ENCODE measurements at places on chromosomes 1 and 21.

GRCh38 chr1:237812061-237812460, 78.7 kb downstream of the ZP4 start:
- no peaks in the 10 kb centered on the region for H3K27me3 ChIP-seq
- H3K36me3 ChIP-seq, result no peaks in the 10 kb centered on the region
- no peak overlapping the region for H3K27ac ChIP-seq
- DNase-seq, result no peak

GRCh38 chr1:46070164-46070814, 62.1 kb downstream of the PIK3R3 start:
- no peak overlapping the region for H3K4me3 ChIP-seq
- no peaks in the 10 kb centered on the region for H3K27me3 ChIP-seq
- H3K27ac ChIP-seq, result peak overlapping the region; percentile 6
- H3K36me3 ChIP-seq, result peaks cover 3% of the 10 kb centered on the region

DNA sequence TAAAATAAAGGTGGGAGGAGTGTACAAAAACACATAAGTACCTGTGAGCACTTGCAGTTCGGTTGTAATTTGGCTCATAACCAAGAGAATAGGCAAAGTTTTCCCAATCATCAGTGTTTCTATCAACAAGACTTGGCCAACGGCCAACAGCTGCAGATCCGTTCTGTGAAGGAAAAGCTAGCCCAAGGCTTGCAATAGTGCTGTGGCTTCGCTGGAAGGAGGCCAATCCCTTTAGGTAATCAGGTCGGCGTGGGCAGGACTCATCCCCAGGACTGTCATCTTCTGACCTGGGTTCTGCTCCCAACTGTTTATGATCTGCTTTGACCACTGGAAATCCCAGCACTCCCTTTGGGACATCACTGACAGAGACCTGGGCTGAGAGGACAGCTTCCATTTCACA, 107.8 kb downstream of the LYST start:
- no peaks in the 10 kb centered on the region for H3K27me3 ChIP-seq
- no peak for DNase-seq
- no peaks in the 10 kb centered on the region for H3K36me3 ChIP-seq
- H3K4me1 ChIP-seq, result no peaks in the 10 kb centered on the region
- no peak overlapping the region for H3K27ac ChIP-seq
- no peak overlapping the region for H3K4me3 ChIP-seq

- no peaks in the 10 kb centered on the region for H3K36me3 ChIP-seq
- H3K27me3 ChIP-seq, result no peaks in the 10 kb centered on the region
- no peak overlapping the region for H3K27ac ChIP-seq
- no peak overlapping the region for H3K4me3 ChIP-seq
Observed at GRCh38 chr1:68745011-68745410, 248.1 kb upstream of the DEPDC1 start.

- H3K36me3 ChIP-seq, result peaks cover 42% of the 10 kb centered on the region
- DNase-seq, result no peak
- H3K27ac ChIP-seq, result no peak overlapping the region
- no peak overlapping the region for H3K4me3 ChIP-seq
- no peaks in the 10 kb centered on the region for H3K27me3 ChIP-seq
Observed at GRCh38 chr1:109928591-109929111, 18.0 kb downstream of the CSF1 start.

- DNase-seq, result no peak
- no peak overlapping the region for H3K27ac ChIP-seq
Observed at GRCh38 chr1:112342558-112342957, 53.5 kb upstream of the CTTNBP2NL start.

- H3K27ac ChIP-seq, result no peak overlapping the region
- peaks cover 3% of the 10 kb centered on the region for H3K4me1 ChIP-seq
- no peaks in the 10 kb centered on the region for H3K36me3 ChIP-seq
- no peak for DNase-seq
- H3K4me3 ChIP-seq, result no peak overlapping the region
- no peaks in the 10 kb centered on the region for H3K27me3 ChIP-seq
Observed at GRCh38 chr1:182279724-182280503, 111.7 kb downstream of the GLUL start.

DNA sequence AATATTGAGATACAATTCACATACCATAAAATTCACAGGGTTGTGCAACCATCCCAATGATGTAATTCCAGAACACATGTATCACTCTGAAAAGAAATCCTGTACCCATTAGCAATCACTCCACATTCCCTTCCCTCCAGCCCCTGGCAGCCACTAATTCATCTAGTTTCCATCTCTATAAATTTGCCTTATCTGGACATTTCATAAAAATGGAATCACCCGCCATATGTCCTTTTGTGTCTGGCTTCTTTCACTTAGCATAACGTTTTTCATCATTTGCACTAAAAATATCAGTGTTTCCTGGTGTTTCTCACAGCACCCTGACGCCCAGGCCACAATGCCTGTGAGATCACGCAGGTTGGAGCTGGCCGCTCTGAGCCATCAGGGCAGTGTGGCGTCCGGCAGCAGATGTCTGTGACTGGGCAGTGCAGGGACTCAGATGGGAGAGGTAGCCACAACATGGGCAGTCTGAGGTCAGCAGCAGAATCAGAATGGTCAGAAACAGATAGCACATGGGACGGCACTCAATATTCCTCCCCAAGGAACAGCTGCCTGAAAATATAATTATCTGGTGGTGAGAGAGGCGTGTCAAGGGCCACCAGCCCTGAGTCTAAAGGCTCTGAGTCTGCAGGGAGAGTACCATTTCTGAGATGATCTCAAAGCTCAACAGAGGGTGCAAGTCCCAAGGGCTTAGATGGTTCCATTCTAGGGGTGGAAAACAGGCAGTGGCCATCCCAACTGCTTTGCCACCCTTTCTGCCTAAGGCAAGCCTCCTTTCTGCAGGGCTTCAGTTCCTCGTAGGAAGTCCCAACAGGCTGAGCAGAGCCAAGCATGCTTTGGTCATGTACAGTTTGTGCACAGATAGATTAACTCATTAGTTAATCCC, 129.4 kb upstream of the EDN2 start:
- no peak overlapping the region for H3K27ac ChIP-seq
- H3K36me3 ChIP-seq, result no peaks in the 10 kb centered on the region
- peaks cover 55% of the 10 kb centered on the region for H3K27me3 ChIP-seq
- H3K4me3 ChIP-seq, result no peak overlapping the region
- DNase-seq, result no peak

DNA sequence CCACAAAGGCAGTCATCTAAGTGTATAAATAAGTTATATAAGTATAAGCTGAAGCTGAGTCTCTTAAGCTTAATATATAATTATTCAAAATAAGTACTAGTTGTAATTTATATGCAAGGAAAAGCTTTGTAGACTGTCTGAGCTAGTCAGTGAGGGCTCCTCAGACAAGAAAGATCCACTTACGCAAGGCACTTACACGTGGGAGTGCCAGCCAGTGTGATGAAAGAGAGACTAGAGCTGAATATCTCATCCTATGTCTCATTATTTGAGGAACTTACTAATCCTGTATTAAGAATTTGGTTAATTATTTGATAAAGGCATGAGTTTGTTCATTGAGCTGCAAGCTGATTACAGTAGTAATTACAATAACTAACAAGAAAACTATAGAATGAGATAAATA, 146.9 kb downstream of the PDE4B start:
- no peaks in the 10 kb centered on the region for H3K4me1 ChIP-seq
- H3K27ac ChIP-seq, result no peak overlapping the region
- DNase-seq, result no peak
- no peaks in the 10 kb centered on the region for H3K36me3 ChIP-seq
- H3K4me3 ChIP-seq, result no peak overlapping the region
- no peaks in the 10 kb centered on the region for H3K27me3 ChIP-seq

GRCh38 chr21:42651515-42652401, 1.7 kb upstream of the PDE9A start:
- H3K27me3 ChIP-seq, result peaks cover 59% of the 10 kb centered on the region
- H3K4me3 ChIP-seq, result no peak overlapping the region
- peaks cover 17% of the 10 kb centered on the region for H3K4me1 ChIP-seq

- no peak for DNase-seq
- no peak overlapping the region for H3K27ac ChIP-seq
- no peak overlapping the region for H3K4me3 ChIP-seq
- H3K27me3 ChIP-seq, result no peaks in the 10 kb centered on the region
Observed at GRCh38 chr1:210201681-210202080, 30.9 kb upstream of the SERTAD4 start.

DNA sequence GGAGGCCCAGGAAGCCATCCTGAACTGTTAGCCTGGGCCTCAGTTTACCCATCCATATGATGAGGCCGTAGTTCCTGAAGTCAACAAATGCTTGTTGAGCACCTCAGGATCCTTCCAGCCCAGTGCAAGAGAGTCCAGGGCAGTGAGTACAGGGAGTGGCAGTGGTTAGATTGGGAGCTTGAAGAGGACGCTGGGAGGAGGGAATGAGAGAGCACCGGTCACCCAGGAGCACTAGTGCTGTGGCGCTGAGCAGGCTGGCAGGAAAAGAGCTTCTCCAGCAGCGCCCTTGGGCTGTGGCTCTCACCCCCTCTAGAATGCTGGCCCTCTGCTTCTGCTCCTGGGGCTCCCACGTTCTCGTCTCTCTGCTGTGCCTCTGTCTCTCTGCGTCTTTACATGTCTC, 10.2 kb upstream of the SSBP3 start:
- H3K4me1 ChIP-seq, result peaks cover 21% of the 10 kb centered on the region
- no peaks in the 10 kb centered on the region for H3K36me3 ChIP-seq
- no peaks in the 10 kb centered on the region for H3K27me3 ChIP-seq
- no peak overlapping the region for H3K27ac ChIP-seq

GRCh38 chr1:246608616-246609376, 42.5 kb downstream of the CNST start:
- DNase-seq, result no peak
- no peaks in the 10 kb centered on the region for H3K27me3 ChIP-seq
- no peak overlapping the region for H3K4me3 ChIP-seq
- H3K27ac ChIP-seq, result no peak overlapping the region

DNA sequence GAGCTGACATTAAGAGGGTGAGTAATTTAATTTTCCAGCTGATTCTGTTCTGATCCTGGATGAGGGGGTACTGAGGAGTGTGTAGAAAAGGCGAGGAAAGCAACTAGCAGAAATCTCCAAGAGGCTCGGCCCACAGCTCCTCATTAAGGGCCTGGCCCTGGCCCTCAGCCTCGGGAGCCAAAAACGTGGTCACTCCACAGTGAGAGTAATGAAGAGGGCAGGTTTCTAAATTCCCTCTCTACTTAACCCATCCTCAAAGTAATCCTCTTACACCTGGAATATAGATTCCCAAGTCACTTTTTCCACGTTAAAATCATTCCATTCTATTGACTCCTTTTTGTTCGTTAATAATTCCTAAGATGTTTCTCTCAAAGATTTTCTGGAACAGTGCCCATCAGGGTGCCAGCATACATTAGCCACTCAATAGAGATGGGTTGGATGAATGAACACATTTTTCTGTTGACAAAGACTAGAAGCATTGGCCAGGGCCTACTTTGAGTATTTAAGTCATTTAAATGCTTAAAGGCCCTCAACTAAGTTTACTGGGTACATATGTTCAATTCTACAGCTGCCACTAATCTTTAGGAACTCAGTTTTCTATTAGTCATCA, 1.1 kb upstream of the COL11A1 start:
- H3K27ac ChIP-seq, result no peak overlapping the region
- H3K4me1 ChIP-seq, result no peaks in the 10 kb centered on the region
- DNase-seq, result no peak
- no peaks in the 10 kb centered on the region for H3K27me3 ChIP-seq
- H3K4me3 ChIP-seq, result no peak overlapping the region

GRCh38 chr1:64166629-64167028, 36.8 kb upstream of the UBE2U start:
- no peaks in the 10 kb centered on the region for H3K36me3 ChIP-seq
- no peak overlapping the region for H3K27ac ChIP-seq
- no peaks in the 10 kb centered on the region for H3K27me3 ChIP-seq
- H3K4me1 ChIP-seq, result no peaks in the 10 kb centered on the region
- DNase-seq, result no peak

- peaks cover 6% of the 10 kb centered on the region for H3K27me3 ChIP-seq
- no peaks in the 10 kb centered on the region for H3K36me3 ChIP-seq
- DNase-seq, result no peak
- H3K4me3 ChIP-seq, result no peak overlapping the region
Observed at GRCh38 chr1:184189361-184189760, 137.8 kb downstream of the TSEN15 start.

- peak overlapping the region; percentile 88 for H3K4me3 ChIP-seq
- H3K4me1 ChIP-seq, result peaks cover 16% of the 10 kb centered on the region
- H3K27me3 ChIP-seq, result no peaks in the 10 kb centered on the region
- no peak for DNase-seq
- peaks cover 21% of the 10 kb centered on the region for H3K36me3 ChIP-seq
Observed at GRCh38 chr1:21174654-21175323, 1.9 kb downstream of the EIF4G3 start.

DNA sequence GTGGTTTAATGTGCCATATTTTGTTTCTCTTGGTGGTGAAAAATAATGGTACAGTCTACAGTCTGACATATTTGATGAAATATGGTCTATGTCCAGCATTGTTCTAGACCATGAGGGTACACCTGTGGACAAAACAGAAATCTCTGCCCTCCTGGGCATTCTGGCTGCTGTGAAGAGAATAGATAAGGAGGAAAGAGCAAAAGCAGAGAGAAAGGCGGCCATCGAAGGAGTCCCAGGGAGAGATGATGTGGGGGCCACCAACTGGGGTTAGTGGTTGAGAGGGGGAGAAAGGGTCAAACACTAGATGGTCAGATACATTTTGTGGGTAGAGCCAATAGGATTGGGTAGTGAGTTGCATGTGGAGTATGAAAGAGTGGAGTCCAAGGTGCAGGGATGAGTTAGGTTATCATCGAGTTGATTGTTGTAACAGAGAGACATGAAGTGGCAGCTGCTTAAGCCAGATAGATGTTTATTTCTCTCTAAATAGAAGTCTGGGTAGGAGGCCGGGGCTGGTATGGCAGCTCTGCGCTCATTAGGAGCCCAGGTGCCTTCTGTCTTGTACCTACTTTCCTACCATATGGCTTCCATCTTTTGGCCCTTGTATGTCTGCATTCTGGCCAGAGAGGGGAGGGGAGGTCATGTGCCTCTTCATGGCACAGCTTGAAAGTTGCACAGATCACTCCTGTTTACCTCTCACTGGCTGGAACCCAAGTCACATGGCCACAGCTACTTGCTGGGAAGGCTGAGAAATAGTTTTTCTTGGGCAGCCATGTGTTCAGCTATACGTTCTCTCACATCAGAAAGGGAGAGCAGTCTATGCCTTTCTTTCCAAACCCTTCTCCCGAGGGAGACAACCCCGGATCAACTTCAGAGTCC, 13.0 kb downstream of the UBE4B start:
- H3K4me1 ChIP-seq, result peaks cover 26% of the 10 kb centered on the region
- peak; percentile 52 for DNase-seq
- H3K27me3 ChIP-seq, result no peaks in the 10 kb centered on the region
- no peak overlapping the region for H3K4me3 ChIP-seq
- H3K36me3 ChIP-seq, result peaks cover 70% of the 10 kb centered on the region
- peak overlapping the region; percentile 33 for H3K27ac ChIP-seq

DNA sequence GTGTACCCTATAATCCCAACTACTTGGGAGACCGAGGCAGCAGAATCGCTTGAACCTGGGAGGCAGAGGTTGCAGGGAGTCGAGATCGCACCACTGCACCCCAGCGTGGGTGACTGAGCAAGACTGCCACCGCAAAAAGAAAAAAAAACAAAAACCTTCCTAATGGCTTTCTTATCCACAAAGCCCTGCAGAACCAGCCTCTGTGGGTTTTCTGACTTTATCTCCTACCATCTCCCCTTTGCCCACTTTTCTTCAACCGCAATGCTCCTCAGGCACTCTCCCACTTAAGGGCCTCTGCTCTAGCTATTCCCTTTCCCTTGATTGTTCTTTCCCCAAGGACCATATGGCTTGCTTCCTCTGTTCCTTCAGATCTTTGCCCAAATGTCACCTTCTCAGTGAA, 67.9 kb upstream of the PUM1 start:
- H3K4me1 ChIP-seq, result no peaks in the 10 kb centered on the region
- no peaks in the 10 kb centered on the region for H3K36me3 ChIP-seq
- H3K27ac ChIP-seq, result no peak overlapping the region

- no peaks in the 10 kb centered on the region for H3K27me3 ChIP-seq
- peaks cover 13% of the 10 kb centered on the region for H3K36me3 ChIP-seq
- H3K4me3 ChIP-seq, result peak overlapping the region; percentile 53
- peak; percentile 91 for DNase-seq
Observed at GRCh38 chr21:45590726-45591618, 48.7 kb upstream of the SLC19A1 start.

Data from K562 (cell line).